ENCODE measurements at places on chromosomes 2 and 18.

DNA sequence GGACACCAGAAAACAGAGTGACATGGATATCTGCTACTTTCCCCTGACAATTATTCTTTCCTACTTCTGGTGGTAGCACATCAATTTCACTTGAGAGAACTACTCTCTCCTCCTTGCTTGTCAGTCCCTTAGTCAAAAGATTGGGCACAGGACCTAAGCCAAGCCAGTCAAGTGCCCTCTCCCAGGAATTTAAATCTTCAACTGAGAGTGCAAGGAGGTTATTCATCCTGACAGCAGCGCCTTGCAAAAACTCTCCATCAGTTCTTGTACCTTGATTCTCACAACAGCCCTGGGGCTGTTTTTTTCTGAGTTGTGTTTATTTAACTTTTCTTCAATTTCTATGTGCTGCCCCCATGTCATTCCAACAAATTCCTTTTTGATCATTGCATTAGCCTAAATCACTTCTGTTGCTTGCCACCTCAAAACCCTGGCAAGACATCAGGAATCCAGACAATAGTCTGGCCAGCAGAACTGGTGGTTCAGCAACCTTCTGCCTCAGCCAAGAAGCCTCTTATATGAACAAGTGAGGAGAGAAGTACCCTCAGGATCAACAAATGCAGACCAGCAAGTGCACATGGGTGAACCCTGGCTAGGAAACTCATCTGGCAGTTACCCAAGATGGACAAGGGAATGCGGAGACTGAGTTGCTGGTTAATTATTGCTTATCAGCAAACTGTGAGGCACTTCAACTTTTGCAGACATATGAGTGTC, 19.4 kb downstream of the COL4A3 start:
- no peak for DNase-seq

DNA sequence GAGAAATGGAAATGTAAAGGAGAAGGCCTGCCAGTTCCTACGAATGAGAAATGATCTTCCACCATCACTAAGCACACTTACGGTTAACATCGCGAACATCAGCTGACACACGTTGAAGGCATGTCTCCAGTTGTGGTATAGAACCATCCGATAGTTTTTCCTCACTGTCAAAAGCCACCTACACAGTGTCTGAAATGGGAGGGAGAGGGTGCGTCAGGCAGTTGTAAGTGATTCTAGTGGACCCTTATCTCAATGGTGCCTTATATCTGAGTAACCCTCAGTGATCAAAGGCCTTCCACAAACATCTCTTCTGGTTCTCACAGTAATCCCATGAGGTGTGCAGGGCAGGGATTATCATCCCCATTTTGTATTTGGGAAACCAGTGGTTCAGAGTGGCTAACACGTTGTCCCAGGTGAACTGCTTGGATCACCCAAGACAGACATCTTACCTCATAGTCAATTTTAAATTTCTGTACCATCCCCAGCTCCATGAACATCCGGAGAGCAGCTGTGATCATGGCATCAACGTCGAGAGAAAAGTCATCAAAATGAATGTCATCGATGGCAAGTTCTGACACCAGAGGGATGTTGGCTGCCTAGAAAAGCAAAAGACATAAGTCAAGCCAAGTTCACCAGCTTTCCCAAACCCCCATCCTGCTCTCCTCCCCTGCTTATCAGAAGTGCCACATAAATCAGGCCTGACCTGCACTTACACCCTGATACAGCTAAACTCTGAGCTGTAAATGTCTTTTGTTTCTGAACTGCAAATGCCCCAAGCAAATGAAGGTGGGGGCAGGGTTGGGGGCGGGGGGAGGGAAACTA, 335.2 kb downstream of the AGPS start:
- no peak for DNase-seq

- no peak for DNase-seq
Observed at GRCh38 chr2:238652053-238652770, 195.7 kb upstream of the TWIST2 start.

DNA sequence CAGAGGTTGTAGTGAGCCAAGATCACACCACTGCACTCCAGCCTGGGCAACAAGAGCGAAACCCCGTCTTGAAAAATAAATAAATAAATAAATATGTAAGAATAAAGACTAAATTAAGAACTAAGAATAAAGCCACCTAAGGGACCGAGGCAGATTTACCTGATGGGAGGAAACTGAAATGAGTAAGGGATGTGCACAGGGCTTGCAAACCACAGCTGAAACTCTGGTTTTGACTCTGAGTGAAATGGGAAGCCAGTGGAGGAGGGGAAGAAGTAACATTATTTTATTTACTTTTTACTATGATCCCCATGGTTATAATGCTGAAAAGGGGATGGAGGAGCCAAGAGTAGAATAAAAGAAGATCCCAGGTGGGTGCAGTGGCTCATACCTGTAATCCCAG, 107.3 kb downstream of the CABYR start:
- DNase-seq = no peak

DNA sequence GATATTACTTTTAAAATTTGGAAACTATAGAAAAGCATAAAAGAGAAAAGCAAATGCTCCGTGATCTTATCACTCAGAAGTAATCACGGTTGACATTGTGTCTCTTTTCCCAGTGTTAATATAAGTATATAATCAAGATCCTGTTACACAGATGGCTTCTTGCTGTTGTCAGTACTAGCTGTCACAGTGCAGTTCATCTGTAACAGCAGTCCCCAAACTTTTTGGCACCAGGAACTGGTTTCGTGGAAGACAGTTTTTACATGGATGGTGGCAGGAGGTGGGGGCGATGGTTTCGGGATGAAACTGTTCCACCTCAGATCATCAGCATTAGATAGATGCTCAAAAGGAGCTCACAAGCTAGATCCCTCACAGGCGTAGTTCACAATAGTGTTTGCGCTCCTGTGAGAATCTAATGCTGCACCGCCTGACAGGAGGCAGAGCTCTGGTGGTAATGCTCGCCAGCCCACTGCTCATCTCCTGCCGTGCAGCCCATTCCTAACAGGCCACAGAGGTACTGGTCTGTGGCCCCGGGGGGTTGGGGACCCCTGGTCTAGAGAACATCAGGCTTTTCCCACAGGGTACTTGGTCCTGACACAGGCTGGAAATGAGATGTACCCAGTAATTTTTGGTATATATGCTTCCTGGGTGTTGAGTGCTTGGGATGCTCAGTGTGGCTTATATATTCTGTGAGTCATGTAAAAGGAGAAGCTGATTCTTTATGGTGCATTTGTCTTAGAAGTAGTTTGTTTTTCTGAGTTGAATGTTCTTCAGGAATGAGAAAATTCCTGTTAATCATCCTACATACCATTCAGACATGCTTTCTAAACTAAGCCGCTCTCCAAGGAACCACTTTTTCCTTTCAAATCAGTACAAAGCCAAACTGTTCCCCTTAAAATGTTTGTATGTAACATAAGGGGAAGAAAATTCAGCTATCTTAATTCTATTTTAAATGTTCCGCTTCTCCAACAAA, 121.8 kb downstream of the NCK2 start:
- no peak for DNase-seq

DNA sequence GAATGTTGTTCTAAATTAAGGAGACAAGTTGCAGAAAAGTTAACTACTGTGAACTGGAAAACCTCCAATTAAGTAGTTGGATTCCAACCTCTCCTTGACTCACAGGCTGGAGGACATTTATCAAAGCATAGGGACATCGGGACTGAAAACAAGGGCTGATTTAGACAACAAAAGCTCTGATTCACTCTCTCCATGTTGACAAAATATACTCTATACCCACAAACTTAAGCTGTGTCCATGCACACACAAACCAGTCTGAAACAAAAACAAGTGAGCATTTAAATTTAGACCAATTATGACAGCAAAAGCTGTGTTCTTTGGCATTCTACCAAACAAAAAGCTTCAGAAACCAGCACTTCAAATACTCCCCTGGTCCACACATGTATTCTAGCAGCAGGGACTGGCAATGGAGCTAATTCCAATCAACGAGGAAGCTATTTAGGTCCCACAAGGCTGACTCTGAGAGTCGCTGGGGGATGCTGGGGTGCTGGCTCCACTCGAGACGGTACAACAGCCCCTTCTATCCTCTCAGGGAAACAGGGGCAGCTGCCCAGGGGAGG, 71.4 kb downstream of the NXPH2 start:
- no peak for DNase-seq
